ENCODE measurements at places on chromosomes 4 and X. TPM values are rescaled to one million over a fixed set of nuclear protein-coding genes. Genes with fewer than 3 reads are reported as not detected.

The PUDP gene
- 13.6 TPM for total RNA-seq

The SHROOM2 gene
- total RNA-seq, result 13.3 TPM

The MAGEA11 gene
- total RNA-seq, result not detected

The FAAH2 gene
- not detected for total RNA-seq

The VCX3B gene
- total RNA-seq, result not detected

The LRIT3 gene
- not detected for total RNA-seq

The HMX1 gene
- not detected for total RNA-seq

The PRMT9 gene
- total RNA-seq, result 7.1 TPM

The TRIM60 gene
- not detected for total RNA-seq

The CXCL3 gene
- total RNA-seq, result 2.4 TPM

The RHOXF2 gene
- not detected for total RNA-seq
